ENCODE measurements at places on chromosomes 1 and 21. TPM values are rescaled to one million over a fixed set of nuclear protein-coding genes. Genes with fewer than 3 reads are reported as not detected.

- H3K4me1 ChIP-seq, result peaks cover 18% of the 10 kb centered on the region
- no peaks in the 10 kb centered on the region for H3K27me3 ChIP-seq
- no peak overlapping the region for H3K27ac ChIP-seq
- peaks cover 6% of the 10 kb centered on the region for H3K36me3 ChIP-seq
These were observed 22.0 kb downstream of the GNAI3 start for GRCh38 chr1:109570414-109570813.

GRCh38 chr1:19925342-19926070, 2.1 kb upstream of the PLA2G2E start:
- no peak overlapping the region for H3K27ac ChIP-seq
- H3K27me3 ChIP-seq, result peaks cover 12% of the 10 kb centered on the region
- no peak overlapping the region for H3K4me3 ChIP-seq
- H3K4me1 ChIP-seq, result no peaks in the 10 kb centered on the region

DNA sequence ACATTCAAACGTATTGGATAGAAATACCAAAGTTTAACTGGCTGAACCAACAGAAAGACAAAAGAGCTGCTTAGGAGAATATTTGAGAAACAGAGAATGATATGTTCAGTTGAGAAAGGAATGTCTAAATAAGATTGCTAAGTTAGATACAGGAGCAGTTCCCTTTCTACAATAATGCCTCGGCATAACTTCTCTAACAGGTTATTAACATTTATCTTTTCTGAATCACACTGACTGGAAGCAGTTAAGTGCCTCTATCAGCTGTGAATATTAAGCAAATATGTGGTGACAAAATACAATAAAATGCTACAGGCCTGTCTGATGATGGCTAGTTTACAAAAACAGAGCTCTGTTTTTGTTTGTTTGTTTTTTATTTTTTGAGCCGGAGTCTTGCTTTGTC, 121.9 kb downstream of the KCNK1 start:
- H3K4me1 ChIP-seq, result no peaks in the 10 kb centered on the region
- no peaks in the 10 kb centered on the region for H3K36me3 ChIP-seq
- H3K4me3 ChIP-seq, result no peak overlapping the region
- H3K27ac ChIP-seq, result no peak overlapping the region

- H3K36me3 ChIP-seq, result no peaks in the 10 kb centered on the region
- no peaks in the 10 kb centered on the region for H3K27me3 ChIP-seq
- no peaks in the 10 kb centered on the region for H3K4me1 ChIP-seq
- no peak overlapping the region for H3K4me3 ChIP-seq
These were observed 43.2 kb upstream of the LYPLAL1 start for GRCh38 chr1:219130366-219130935.

DNA sequence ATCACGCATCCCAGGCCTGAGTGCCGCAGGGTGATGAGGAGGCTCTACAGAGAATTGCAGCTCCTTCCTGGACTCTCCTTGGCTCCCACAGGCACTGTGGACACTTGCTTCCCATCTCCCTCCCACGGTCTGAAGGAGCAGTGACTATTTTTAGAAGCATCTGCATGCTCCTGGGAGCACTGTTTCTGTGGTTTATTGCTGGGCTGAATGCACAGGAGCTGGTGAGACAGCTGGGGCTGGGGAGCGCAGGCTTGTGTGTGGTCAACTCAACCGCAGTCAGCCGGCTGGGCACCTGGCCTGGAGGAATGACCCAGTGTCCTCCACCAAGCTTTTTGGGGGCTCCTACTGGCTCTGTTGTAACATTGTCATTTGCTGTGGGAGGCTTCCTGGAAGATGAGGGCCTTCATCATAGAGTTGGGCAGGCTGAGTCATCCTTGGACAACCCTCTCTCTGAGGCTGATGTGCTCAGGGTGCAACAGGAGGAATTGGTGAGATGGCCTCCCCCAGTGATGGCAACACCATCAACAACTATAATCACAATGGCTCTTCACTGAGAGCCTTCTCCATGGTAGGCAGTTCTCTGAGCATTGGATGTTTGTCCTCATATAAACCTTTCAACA, 1.7 kb downstream of the NFASC start:
- H3K27ac ChIP-seq, result no peak overlapping the region
- no peak for DNase-seq
- no peaks in the 10 kb centered on the region for H3K36me3 ChIP-seq
- H3K27me3 ChIP-seq, result peaks cover 3% of the 10 kb centered on the region

DNA sequence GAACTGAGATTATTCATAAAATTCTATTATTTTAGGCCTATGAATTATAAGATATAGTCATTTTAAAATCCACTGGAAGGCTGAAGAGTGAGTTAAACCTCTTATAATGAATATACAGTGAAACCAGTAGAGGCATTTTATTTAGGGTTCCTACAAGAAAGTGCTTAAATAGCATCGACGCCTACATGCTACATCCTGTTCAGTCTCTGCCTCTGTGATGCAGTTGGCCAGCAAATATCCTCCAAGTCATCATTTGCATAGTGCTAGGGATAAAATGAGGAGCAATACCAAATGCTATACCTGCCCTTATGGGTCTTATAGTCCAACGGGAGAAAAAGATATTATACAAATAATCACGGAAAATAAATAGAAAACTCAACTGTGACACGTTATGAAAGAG, 59.6 kb downstream of the EDEM3 start:
- no peak for DNase-seq
- no peaks in the 10 kb centered on the region for H3K27me3 ChIP-seq
- H3K36me3 ChIP-seq, result peaks cover 36% of the 10 kb centered on the region
- H3K27ac ChIP-seq, result no peak overlapping the region
- H3K4me1 ChIP-seq, result peaks cover 5% of the 10 kb centered on the region

- no peak for DNase-seq
- no peaks in the 10 kb centered on the region for H3K36me3 ChIP-seq
- H3K27me3 ChIP-seq, result no peaks in the 10 kb centered on the region
- peaks cover 29% of the 10 kb centered on the region for H3K4me1 ChIP-seq
- H3K27ac ChIP-seq, result no peak overlapping the region
These were observed 7.5 kb upstream of the C2CD2 start for GRCh38 chr21:41961282-41961701.

DNA sequence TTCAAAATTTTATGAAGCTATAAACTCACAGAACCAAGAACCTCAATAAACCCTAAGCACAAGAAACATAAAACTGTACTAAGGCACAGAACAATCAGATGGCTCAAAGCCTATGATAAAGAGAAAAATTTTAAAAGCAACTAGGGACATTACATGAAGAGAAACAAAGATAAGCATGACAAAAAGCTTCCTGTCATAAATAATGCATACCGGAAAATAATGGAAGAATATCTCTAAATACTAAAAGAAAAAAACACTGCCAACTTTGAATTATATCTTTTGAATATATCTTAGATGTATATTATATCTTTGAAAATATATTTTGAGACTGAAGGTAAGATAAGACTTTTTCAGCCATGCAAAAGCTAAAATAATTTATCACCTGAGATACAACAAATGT, 21.4 kb upstream of the KCNN3 start:
- no peaks in the 10 kb centered on the region for H3K4me1 ChIP-seq
- no peak overlapping the region for H3K4me3 ChIP-seq
- no peaks in the 10 kb centered on the region for H3K36me3 ChIP-seq
- DNase-seq, result no peak
- peaks cover 66% of the 10 kb centered on the region for H3K27me3 ChIP-seq

DNA sequence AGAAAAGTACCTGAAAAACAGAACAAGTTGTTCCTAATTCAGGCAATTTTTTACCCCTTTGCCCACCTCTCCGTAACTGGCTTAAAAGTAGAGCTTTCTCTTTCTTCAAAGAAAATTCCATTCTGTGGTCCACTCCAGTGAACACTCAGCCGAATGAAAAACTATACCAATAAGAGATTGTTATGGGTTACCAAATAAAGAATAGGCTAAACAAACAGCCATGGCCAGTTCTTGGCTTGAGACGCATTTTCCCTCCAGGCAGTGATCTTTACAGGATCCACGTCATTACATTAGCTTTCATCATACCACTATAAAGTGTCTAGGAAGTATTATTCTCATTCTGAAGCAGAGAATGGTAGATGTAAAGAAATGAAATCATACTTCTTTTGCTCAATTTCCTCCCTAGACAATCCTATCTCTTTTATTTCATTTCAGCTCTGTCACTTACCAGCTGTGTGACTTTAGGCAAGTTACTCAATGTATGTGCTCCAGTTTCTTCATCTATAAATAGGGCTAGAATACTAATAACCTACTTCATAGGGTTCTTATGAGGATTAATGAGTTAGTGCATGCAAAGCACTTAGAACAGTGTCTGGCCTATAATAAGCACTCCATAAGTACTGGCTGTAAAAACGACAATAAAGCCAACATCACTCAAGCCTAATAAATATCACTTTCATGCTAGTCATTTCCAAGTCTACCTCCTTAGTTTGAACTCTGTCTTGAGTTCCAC, 26.5 kb upstream of the TRIM45 start:
- DNase-seq, result no peak
- no peaks in the 10 kb centered on the region for H3K36me3 ChIP-seq
- H3K27me3 ChIP-seq, result no peaks in the 10 kb centered on the region
- H3K27ac ChIP-seq, result peak overlapping the region; percentile 81
- H3K4me1 ChIP-seq, result peaks cover 31% of the 10 kb centered on the region

DNA sequence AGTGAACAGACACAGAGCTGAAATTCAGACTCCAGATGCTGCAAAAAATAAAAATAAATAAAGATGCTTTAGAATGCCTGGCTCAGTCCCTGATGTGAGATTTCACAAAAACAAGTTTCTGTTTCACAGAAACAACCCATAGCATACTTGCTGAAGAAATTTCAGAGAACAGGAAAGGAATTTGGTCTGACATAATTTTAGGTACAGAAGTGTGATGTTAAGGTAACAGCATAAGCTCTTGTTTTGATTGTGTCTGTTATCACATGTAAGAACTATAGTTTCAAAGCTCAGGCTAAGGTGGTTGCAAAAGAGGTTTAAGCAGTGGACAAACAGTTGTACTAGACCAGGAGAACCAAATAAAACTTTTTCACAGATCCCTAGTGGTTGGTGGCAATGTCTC, 152.1 kb downstream of the PTGER3 start:
- no peak overlapping the region for H3K27ac ChIP-seq
- peaks cover 4% of the 10 kb centered on the region for H3K4me1 ChIP-seq
- H3K36me3 ChIP-seq, result no peaks in the 10 kb centered on the region
- H3K27me3 ChIP-seq, result peaks cover 28% of the 10 kb centered on the region

DNA sequence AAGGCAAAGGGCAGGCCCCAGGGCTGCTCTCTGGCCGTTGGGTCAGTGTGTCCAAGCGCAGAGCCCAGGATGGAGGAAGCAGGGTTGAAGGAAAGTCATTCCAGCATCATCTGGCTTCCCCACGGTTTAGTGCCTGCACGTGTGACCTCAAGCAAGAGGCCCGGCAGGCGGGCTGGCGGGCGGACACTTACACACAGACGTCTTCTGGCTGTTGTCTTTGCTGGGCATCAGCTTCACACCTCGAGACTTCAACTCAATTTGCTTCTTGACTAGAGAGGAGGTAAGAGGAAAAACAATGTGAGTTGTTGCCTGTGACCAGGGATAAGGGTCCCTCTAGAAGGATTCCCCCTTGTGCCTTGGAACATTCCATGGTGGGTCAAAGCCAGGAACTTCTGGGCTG, 38.4 kb upstream of the HMGB4 start:
- no peaks in the 10 kb centered on the region for H3K4me1 ChIP-seq
- no peak overlapping the region for H3K4me3 ChIP-seq
- no peaks in the 10 kb centered on the region for H3K27me3 ChIP-seq
- H3K27ac ChIP-seq, result no peak overlapping the region
- no peaks in the 10 kb centered on the region for H3K36me3 ChIP-seq

DNA sequence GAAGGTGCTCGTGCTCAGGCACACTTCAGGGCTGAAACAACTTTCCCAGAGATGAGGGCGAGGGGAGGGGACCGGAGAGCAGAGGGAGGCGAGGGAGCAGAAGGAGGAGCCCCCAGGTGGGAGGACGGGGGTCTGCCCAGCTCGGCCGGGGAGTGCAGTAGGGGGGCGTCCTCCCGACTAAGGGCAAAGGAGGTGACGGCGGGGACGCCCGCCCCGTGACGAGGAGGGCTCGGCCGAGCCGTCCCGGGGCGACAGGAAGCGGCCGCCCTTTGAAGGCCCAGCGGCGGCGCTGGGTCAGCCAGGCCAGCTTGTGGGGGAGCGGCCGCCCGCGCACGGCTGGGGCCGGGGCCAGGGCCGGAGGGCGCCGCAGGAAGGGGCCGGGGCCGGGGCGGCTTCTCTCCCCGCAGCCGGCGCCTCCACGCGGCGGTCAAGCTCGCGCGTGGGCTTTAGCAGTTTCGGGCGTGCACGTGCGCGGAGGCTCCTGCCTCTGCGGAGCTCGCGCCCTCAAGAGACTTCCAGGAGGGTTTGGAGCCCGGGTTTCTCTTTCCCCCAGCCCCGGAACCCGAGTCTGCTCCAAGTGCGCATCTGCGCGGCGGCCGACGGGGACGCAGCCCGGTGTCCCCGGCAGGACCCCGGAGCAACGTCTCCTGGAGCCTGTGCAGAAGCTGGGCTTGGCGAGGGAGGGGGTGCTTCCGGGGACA, 100.8 kb upstream of the SLC45A1 start:
- H3K4me3 ChIP-seq, result peak overlapping the region; percentile 9
- H3K27me3 ChIP-seq, result no peaks in the 10 kb centered on the region
- no peak for DNase-seq
- H3K36me3 ChIP-seq, result no peaks in the 10 kb centered on the region
- H3K4me1 ChIP-seq, result peaks cover 56% of the 10 kb centered on the region
- peak overlapping the region; percentile 74 for H3K27ac ChIP-seq

- no peak for DNase-seq
- H3K36me3 ChIP-seq, result peaks cover 16% of the 10 kb centered on the region
- no peaks in the 10 kb centered on the region for H3K27me3 ChIP-seq
- H3K4me1 ChIP-seq, result peaks cover 28% of the 10 kb centered on the region
- no peak overlapping the region for H3K27ac ChIP-seq
- no peak overlapping the region for H3K4me3 ChIP-seq
These were observed 49.7 kb downstream of the PGM1 start for GRCh38 chr1:63642901-63643300.

GRCh38 chr1:172753964-172754363, 95.1 kb downstream of the FASLG start:
- H3K4me1 ChIP-seq, result no peaks in the 10 kb centered on the region
- no peak overlapping the region for H3K27ac ChIP-seq
- H3K27me3 ChIP-seq, result peaks cover 18% of the 10 kb centered on the region
- DNase-seq, result no peak
- H3K4me3 ChIP-seq, result no peak overlapping the region

DNA sequence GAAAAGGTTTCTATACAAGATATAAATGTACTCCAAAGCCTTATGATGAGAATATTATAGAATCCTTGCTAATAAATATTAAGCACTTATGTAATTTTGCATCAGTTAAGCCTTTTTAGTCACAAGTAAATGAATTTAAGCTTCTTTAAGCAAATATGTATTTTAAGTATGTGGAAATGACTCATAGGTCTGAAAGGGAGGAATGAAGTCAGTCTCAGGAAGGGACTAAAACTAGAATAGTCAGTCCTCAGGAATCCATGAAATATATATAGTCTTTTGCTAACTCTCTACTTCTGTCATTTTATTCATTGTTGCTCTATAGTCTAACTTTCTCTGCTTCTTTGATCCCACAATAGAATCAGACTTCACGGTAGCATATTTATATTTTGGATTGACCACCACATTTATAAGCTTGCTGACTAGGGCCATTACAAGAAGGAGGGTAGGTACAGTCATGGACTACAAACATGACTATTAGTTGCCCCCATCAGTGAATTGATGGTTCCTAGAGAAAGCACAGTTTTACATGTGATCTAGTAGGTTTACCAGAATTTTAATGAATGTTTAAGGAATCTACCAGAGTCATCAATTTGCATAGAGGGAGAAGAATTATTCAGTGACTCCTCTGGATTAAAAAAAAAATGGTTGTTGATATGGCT, 20.2 kb upstream of the RABGGTB start:
- peaks cover 7% of the 10 kb centered on the region for H3K36me3 ChIP-seq
- DNase-seq, result no peak
- peaks cover 13% of the 10 kb centered on the region for H3K4me1 ChIP-seq
- H3K27ac ChIP-seq, result peak overlapping the region; percentile 78
- no peak overlapping the region for H3K4me3 ChIP-seq

Gene PRDM16
- 7.4 TPM for total RNA-seq

Gene TBX19
- 3.5 TPM for total RNA-seq

Gene BSND
- total RNA-seq, result not detected

Gene PCAT6
- 3.8 TPM for total RNA-seq

Gene TENT5C
- 0.05 TPM for total RNA-seq

All from osteocyte (in vitro differentiated cells).